Thoracic aorta endothelial cell (primary cell): ENCODE measurements at places on chromosomes 16 and 17. TPM values are rescaled to one million over a fixed set of nuclear protein-coding genes. Genes with fewer than 3 reads are reported as not detected.

Gene KIF18B
- 12.0 and 22.3 TPM in 2 replicates for total RNA-seq

Gene CCL11
- total RNA-seq = not detected in 2 replicates

Gene XYLT1
- total RNA-seq = 0.66 and 2.2 TPM in 2 replicates

Gene MYH13
- not detected in 2 replicates for total RNA-seq

Gene MXRA7
- 88.2 and 90.5 TPM in 2 replicates for total RNA-seq

Gene HAGHL
- 5.6 and 7.7 TPM in 2 replicates for total RNA-seq

Gene TNFRSF17
- not detected in 2 replicates for total RNA-seq

Gene CSH1
- not detected in 2 replicates for total RNA-seq

Gene CCL8
- not detected in 2 replicates for total RNA-seq

Gene CAMTA2
- 14.4 and 18.5 TPM in 2 replicates for total RNA-seq

Gene DVL2
- 39.8 and 51.8 TPM in 2 replicates for total RNA-seq

Gene TBC1D3
- not detected in 2 replicates for total RNA-seq

Gene KRTAP9-2
- not detected in 2 replicates for total RNA-seq

Gene PLD6
- total RNA-seq = 2.1 and 2.4 TPM in 2 replicates

Gene SMCR8
- 20.6 and 25.0 TPM in 2 replicates for total RNA-seq

Gene HCRT
- not detected in 2 replicates for total RNA-seq

Gene HOXB8
- total RNA-seq = 2.9 TPM in 1 of 2 replicates, not detected in the other

Gene TNFAIP1
- total RNA-seq = 47.9 and 50.8 TPM in 2 replicates

Gene SLC35G6
- total RNA-seq = not detected in 2 replicates

Gene RPA1
- total RNA-seq = 41.0 and 47.2 TPM in 2 replicates

Gene HSD3B7
- 3.7 and 4.7 TPM in 2 replicates for total RNA-seq

Gene SULT1A2
- 0.36 and 1.1 TPM in 2 replicates for total RNA-seq

Gene TMC5
- total RNA-seq = not detected in 2 replicates

Gene CCL1
- not detected in 2 replicates for total RNA-seq

Gene NT5M
- total RNA-seq = 0.53 and 0.93 TPM in 2 replicates

Gene TP53TG3C
- not detected in 2 replicates for total RNA-seq

Gene RAC3
- total RNA-seq = 21.4 and 23.1 TPM in 2 replicates

Gene HOXB5
- total RNA-seq = 0.13 and 1.5 TPM in 2 replicates
